ENCODE measurements at places on chromosomes 5 and 9.

DNA sequence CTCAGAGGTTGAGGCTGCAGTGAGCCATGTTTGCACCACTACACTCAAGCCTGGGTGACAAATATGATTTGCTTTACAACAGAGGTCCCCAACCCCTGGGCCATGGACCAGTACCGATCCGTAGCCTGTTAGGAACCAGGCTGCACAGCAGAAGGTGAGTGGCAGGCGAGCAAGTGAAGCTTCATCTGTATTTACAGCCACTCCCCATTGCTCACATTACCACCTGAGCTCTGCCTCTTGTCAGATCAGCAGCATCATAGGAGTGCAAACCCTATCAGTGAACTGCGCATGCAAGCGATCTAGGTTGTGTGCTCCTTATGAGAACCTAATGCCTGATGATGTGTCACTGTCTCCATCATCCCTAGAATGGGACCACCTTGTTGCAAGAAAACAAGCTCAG lies 42.5 kb downstream of the SAXO1 start:
- DNase-seq: no peak

DNA sequence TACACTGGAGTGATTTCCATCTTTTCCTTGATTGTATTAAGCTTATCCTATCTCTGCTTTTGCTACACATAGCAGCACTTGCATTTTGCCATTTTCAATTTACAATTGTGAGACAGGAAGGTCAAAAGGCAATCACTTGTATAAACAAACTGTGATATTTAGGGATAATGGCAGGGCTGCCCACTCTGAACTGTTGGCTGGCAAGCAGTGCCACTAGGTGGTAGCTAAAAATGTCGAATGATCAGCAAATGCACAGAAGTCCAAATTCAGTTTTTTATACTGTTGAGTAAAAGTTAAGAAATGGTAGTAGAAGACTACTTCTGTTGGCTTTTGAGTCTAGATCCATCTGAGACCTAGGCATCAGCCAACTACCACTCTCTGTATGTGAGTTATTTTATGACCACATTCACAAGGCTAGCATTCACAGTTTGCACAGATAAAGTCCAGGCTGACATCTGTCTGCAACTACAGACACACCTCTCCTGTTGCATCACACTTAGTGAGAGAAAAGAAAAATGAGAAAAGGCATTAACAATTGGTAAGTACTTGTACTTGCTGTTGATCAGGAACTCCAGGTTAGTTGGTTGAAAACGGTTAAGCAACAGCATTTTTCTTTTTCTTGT lies 108.8 kb upstream of the ASTN2 start:
- no peak for DNase-seq

- peak; percentile 98 for DNase-seq
Observed at GRCh38 chr9:99368341-99369326, 146.6 kb downstream of the SEC61B start.

DNA sequence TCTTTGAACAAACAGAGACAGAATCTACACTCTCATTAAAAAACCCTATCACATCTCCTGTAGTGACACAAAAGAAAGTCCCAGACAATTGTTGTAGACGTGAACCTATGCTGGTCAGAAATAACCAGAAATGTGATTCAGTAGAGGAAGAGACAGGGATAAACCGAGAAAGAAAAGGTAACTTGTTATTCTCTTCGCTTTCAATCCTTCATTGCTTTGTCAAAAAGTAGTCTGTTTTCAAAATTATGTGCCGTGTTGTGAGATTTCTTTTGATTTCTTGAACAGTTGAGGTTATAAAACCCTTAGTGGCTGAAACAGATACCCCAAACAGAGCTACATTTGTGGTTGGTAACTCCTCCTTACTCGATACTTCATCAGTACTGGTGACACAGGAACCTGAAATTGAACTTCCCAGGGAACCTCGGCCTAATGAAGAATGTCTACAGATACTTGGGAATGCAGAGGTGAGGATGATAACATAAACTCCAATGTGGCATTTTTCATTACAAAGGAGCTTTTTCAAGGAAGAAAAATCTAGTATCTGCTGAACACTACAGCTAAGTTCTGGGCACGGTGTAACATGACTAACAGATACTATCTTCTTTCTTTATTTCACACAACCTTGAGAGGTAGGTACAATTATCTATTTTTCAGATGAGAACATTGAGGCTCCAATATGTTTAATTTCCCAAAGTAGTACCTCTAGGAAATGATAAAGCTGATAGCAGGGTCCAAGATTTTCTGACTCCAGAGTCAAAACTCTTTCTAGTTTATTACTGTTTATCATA lies 14.3 kb downstream of the HMGCR start:
- no peak for DNase-seq

GRCh38 chr9:19108038-19108437 lies 5.3 kb upstream of the HAUS6 start:
- no peak for DNase-seq

DNA sequence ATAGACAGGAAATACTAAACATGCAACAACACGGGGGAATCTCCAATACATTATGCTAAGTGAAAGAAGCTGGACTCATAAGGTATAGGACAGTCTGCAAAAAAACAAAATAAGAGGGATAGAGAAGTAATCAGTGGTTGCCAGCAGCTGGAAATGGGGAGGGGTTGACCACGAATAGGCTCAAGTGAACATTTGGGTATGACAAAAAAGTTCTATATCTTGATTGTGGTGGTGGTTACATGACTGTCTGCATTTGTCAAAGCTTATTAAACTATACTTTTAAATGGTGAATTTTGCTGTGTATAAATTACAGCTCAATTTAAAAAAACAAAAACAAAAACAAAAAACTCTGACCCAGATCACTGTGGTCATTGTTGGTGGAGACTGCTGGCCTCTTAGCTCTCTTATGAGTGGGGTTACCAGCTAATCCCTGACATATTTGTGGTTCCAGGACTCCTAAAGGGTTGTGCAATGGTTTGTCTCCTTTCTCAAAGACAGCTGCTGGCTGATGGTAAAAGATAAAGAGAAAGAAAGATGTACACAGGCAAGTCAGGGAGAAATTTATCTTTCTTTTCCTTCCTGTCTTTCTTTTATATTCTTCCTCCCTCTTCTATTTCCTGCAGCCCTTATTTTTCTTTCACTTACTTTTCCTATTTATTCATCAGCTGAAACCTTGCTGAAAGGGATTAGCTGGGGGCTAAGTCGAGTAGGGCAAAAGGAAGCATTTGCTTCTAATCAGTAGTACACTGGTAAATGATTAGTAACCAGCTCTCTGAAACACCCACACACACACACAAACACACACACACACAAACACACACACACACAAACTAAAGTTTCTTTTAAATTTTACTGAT lies 42.6 kb upstream of the APC start:
- peak; percentile 58 for DNase-seq

- DNase-seq: no peak
Observed at GRCh38 chr5:83865579-83865978, 144.9 kb upstream of the HAPLN1 start.

GRCh38 chr5:155897761-155898160 lies 429.2 kb upstream of the SGCD start:
- no peak for DNase-seq

DNA sequence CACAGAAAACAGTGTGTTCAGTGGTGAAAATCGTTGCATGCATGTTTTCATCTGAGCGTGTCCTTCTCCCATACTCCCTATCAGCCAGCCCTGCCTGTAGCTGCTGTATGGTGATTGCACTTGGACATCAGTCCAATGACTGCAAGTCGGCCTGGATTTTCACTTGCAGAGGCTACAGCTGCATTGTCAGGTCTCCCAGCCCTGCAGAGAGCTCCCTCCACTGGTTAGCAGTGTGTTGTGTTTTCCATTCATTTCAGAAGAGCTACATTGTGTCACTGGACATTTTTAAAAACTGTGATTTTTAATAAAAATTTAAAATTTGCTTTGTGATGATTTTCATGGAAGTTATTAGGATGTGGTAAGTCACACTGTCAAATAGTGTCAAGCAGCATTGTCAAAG lies 96.6 kb downstream of the SYK start:
- DNase-seq: no peak

DNA sequence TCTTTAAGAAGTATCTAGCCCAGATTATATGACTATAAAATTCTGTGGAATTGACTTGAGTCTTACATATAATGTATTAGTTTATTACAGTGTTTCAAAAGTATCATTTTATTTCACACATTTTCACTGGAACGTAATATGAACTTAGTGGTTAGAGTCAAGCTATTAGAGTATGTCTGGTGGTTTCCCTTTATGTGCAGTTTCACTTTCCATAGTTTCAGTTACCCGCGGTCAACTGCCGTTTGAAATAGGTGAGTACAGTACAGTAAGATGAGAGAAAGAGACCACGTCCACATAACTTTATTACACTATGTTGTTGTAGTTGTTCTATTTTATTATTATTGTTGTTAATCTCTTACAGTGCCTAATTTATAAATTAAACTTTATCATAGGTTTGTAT lies 50.5 kb downstream of the COMMD10 start:
- DNase-seq: no peak

DNA sequence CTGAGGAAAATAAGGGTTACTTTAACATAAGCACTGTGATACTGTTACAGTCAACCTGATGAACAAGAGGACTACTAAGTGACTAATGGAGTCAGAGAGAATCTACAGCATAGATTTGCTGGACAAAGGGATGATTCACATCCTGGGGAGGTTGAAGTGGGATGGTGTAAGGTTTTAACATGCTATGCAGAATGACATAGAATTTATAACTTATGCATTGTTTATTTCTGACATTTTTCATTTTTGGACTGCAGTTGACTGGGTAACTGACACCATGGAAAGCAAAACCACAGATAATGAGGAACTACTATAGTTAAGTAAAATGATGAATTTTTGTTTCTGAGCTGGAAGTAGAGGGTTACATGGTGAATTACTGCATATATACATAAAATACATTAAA lies 389.2 kb downstream of the MAT2B start:
- peak; percentile 52 for DNase-seq

DNA sequence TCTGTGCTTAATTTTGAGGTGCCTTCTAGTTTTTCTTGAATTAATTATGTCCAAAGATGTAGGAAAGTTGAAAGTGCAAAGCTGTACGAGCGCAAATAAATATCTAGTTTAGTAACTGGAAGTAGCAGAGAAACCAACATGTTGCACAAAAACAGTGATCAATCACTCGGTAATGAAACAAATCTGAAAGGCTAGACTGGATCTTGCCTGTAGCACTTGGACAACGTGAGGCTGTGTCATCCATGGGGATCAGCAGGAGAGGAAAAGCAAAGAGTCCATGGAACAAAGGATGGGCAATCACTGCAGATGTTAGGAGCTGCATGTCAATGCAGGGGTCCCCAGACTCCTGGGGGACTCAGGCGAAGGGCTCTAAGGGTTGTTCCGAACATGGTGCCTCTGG lies 424.2 kb downstream of the IRX1 start:
- no peak for DNase-seq

DNA sequence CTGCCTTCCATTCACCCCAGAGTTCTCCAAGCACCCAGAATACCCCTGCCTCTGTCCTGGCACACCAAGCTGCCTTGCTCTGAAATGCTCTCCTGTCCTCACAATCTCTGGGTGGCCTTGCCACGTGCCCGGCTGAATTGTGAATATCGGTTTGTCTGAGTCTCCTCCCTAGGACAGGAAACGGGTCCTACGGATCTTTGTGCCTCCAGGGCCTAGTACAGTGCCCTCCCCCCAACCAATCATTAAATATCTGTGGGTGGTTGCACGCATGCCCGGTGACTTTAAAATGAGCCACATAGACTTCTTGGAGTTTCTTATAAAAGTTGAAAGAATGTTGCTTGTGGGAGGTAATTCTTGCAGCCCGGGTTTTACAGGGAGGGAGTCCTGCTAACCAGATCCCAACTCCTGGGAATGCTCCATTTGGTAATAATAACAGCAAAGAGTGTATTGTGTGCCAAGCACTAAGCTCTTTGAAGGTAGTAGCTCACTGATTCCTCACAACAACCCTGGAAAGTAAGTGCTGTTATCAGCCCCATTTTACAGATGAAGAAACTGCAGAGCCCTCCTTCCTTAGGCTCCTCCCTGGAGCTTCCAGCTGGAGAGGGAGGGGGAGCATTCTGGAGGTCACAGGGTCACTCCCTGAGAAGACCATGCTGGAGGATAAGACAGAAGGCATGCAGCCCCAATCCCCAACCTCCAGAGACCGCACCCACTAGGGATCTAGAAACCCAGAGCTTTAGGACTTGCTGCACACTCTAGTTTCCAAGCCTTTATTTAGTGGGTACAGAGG lies 23.4 kb downstream of the URM1 start:
- DNase-seq: no peak

GRCh38 chr9:34343605-34344004 lies 14.2 kb downstream of the NUDT2 start:
- DNase-seq: no peak

DNA sequence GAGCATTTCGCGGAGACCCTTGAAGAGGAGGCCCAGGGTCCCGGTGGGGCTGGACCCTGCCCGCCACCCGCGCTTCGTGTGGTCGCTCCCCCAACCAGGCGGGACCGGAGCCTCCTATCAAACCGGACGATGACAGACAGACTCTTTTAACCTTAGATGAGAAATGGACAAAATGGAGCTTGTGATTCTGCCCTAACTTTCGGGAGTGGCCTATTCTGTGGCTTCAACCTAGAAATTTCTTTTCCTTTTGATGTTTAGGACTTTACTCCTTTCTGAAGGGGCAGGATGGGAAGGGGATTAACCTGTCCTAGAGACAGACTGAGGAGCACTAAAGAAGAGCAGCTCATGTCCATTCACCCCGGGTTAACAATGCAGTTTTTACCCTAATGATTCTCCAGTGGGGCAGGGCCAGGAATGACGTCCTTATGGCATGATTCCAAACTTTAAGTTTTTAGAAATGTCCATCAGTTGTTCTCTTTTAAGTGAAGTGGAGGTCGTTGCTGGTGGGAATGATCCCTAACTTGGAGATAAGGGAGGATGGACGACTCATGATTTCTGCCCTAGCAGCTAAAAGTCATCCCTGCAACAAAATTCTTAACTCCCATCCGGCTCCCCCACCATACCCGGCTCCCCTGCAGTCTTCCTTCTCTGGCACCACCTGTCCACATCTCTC lies 1.0 kb downstream of the NIPSNAP3A start:
- no peak for DNase-seq

- DNase-seq: peak; percentile 88
Observed at GRCh38 chr5:82334856-82335255, 56.7 kb upstream of the RPS23 start.

- no peak for DNase-seq
Observed at GRCh38 chr5:146527785-146528184, 11.8 kb upstream of the GPR151 start.

DNA sequence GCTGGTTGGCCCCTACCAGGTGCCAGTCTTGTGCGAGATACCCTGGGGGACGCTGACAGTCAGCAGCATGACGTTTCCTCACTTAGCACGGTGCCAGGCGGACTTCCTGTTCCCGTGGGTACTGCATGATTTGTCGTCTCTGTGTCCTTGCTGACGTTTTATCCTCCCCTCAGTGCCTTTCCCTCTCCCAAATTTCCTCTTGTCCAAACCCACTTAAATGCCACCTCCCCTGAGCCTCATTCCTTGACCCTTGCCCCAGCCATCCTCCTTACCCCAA lies 60.6 kb upstream of the SAP30L start:
- DNase-seq: no peak

- DNase-seq: peak; percentile 54
Observed at GRCh38 chr9:75455444-75455921, 367.2 kb downstream of the OSTF1 start.

GRCh38 chr9:89153232-89154017 lies 25.2 kb downstream of the SHC3 start:
- DNase-seq: peak; percentile 37

GRCh38 chr5:93675460-93676450 lies 65.6 kb downstream of the POU5F2 start:
- DNase-seq: no peak

GRCh38 chr5:118405650-118406061 lies 582.7 kb downstream of the DTWD2 start:
- no peak for DNase-seq
